Stimulated activated CD4-positive, alpha-beta T cell treated with anti-CD3 and anti-CD28 coated beads, Interleukin-1b, Interleukin-23, amount 100 ng/mL, for 1 hour (primary cell): ENCODE measurements at places on chromosomes 3 and 15.

DNA sequence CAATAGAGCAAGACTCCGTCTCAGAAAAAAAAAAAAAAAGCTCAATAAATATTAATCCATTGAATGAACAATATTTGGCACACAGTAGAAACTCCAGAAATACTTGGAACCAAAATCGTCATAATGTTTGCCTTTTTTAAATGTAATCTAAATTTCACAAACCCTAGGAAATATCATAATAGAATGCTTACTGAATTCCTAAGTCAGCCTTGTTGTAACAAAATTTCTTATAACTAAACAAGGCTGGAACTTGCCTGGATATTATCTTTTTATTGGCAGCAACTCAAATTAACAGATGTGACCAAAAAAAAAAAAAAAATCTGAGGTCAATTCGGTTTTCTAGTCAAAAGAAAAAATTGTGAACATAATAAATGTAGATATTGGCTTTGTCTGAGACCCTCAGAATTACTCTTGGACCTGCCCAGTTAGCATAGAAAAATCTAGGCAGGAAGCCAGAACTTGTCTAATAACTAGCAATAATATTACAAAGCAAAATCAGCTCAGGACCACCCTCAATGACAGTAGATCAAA, 33.3 kb downstream of the GABPB1 start:
- DNase-seq: no peak

GRCh38 chr15:42788725-42789124, 51.8 kb upstream of the CDAN1 start:
- DNase-seq: no peak

DNA sequence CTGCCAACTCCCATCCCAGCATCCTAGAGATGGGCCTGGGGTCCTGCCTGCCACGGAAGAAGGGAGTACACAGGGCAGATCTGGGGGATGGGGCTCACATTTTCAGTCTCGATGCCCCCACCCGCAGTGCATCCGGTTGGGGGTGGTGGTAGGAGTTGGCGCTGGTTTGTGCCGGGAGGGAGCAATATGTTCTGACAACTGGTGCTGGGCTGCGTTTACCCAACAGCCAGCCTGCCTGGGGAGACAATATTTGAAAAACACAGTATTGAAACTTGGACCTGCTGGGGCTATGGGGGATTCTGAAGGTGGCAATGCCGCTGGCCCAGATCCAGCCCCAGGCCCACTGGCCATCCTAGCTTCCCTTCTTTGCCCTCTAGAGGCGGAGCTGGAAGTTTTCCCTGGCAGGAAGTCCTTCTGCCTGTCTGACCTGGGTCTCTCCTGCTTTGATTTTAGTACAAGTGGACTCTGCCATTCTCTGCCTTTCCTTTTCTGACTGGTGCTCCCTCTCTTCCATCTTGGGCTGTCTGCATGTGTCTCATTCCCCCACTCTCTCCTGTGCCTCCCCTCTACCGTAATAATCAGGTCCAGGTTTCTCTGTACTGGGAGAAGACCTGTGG, 3.5 kb downstream of the SEMA3F start:
- no peak for DNase-seq

DNA sequence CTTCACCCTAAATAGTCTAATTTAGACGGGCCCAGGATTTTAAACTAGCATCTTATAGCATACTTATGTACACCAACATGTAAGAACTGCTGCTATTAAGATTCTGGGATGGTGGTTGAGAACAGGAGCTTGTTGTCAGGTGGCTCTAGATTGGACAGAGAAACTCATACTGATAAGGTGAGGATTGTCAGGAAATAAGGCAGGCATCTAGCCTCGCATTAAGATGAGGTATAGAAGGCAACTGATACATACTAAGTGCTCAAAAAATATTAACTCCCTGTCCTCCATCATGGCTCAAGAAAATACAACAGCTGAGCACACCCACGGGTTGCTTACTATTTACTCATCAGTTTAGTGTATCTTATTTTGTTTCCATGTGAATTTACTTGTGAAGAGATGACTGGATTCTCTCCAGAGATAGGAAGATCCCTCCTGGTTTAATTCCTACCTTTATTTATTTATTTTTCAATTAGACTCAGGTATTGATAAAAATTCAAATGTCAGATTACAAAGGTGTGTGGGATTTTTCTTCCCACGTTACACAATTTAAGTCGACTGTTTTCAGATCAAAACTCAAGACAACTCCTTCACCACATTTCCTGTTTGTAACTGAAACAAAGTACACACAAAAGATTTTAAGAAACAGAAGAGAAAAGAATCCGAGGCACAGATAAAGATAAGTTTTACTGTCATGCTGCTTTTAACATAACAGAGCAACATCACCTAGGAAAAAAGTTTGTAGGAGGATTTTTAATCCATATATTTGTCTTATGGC, at the start of gene TRAT1:
Gene TRAT1 (plus strand): TSS at position 664 of the 775 bp plus-strand sequence. CDS start 142 bp downstream, outside the sequence.
- no peak for DNase-seq

DNA sequence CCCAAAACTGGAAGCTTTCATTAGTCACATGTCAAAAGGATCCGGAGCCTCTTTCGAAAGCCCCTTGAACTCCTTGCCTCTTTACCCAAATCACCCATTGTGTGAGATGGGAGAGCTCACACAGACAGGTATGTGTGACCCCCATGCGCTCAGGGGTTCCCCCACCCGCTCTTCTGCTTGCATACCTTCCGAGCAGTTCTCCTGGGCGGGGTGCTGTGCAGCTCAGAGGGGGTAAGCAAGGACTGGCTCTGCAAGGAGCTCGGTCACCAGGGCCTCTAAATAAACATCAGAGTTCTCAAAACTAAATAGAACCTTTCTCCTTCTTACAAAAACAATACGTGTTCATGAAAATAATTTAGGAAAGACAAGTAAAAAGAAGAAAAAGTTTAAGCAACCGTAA, 55.7 kb downstream of the PXYLP1 start:
- DNase-seq: no peak

DNA sequence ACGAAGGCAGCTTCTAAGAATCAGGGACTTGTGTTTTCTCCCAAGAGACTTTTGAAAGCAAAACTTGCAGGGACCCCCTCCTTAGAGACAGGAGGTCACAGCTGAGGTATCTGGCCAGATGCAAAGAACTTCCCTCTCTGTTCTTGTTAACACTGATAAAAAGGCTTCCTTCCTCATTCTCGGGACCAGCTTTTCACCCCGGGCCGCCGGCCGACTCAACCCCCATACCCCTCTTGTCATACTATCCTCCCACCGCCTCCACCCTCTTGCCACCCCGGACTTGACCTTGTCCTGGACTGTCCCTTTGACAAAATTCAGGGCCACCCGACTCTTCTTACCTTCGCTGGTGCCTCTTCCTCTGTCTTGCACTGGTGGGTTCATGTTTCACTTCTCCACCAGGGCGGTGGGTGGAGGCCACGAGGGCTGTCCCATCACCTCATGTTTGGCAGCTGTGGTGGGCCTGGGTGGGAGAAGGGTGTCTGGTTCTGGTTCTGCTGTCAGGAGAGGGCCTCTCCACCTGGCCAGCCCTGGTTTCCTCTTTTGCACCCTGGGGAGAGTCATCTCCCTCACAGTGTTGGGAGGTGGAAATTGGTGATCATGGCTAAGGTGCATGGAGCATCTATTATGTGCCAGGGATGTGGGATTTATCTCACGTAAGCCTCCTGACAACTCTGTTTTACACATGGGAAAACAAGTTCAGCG, 32.5 kb downstream of the BHLHE40 start:
- DNase-seq: no peak

DNA sequence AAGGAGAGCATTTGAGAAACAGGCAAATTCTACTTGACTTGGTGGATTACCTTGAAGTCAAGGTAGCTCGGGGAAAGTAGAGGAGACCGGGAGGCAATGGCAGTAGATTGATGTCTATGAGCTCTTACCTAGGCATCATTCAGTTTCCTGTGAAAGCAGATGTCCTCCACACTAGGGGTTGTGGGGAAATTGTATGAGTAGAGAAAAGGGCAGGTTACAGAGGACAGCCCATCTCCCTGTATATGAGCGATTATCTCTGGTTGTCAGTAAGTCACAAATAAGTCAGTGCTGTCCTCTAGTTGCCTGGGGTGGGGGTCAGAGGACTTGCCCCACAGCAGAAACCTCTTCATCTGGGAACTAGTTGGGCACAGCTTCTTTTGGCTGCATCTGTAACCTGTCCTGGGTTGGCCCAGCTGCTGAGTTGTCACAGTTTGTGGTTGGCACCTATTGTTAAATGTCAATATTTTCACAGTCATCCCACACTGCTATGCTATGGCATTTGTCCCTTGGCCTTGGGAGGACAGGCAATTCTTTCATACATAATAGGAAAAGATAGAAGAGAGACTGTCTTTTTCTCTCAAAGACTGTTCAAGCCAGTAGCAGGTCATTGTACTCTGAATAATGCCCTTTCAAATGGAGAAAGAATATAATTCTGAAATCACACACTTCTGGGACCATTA, 53.6 kb upstream of the LRRFIP2 start:
- no peak for DNase-seq

GRCh38 chr3:113212150-113212843, 940 bp downstream of the BOC start:
- DNase-seq: no peak

- no peak for DNase-seq
These were observed 59.1 kb upstream of the SPRED1 start for GRCh38 chr15:38193496-38193895.

DNA sequence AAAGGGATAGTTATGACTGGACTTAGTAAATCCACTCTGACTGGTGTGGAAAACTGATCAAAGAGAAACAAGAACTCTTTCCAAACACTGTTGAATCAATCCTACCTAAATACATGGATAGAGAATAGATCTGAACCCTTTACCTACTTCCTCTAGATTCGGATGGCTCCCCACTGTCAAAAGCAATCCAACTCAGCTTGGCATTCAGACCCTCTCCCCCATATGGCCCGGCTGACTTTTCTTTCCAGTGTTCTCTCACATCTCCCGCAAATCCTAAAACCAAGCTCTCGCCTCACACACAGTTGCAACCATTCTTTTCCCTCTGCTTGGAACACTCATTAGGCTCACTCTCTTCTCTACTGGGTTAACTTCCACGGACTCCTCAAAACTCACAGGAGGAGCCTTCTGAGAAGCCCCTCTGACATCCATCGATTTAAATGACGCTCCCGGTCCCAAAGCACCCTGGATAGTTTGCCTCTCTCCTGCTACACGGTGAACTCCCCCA, 639 bp downstream of the SPICE1 start:
- DNase-seq: no peak

- DNase-seq: peak; percentile 34
These were observed 31.8 kb upstream of the MYZAP start for GRCh38 chr15:57559875-57560274.
